ENCODE measurements at places on chromosomes 4 and X.

DNA sequence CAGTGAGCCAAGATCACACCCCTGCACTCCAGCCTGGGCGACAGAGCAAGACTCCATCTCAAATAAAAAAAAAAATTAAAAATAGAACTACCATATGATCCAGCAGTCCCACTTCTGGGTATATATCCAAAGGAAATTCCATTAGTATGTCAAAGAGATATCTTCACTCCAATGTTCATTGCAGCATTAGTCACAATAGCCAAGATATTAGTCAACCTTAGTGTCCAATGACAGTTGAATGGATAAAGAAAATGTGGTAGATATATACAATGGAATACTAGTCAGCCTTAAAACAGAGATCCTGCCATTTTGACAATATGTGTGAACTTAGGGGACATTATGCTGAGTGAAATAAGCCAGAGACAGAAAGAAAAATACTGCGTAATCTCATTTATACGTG, 49.4 kb downstream of the C4orf46 start:
- no peak for DNase-seq

DNA sequence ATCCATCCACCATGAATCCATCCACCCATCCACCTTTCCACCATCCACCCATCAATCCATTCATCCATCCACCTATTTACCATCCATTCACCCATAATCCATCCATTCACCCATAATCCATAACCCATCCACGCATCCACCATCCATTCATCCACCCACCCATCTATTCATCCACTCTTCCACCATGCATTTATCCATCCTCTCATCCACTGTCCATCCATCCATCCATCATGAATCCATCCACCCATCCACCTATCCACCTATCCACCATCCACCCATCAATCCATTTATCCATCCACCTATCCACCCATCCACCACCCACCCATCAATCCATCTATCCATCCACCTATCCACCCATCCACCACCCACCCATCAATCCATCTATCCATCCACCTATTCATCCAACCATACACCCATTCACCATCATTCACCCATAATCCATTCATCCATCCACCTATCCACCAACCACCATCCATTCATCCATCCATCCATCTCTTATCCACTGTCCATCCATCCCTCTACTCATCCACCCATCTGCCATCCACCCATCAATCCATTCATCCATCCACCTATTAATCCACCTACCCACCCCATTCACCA, 179.7 kb upstream of the PSAPL1 start:
- no peak for DNase-seq

DNA sequence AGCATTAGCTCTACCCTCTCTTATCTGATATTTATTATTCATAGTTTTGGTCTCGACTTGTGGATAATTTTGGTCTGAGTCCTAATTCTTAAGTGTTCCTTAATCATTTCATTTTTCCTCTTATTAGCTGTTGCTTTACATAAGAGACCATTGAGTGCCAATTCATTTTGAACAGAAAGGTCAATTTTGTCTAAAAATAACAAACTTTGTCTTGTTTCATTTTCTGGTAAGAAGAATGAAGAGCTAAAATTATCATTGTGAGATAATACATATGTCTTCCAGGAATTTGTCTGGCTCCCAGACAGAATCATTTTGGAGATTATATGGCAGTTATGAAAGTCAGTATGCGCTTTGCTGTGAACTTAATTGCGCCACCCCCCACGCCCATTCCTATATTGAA, 1471.8 kb downstream of the PCDH7 start:
- no peak for DNase-seq

DNA sequence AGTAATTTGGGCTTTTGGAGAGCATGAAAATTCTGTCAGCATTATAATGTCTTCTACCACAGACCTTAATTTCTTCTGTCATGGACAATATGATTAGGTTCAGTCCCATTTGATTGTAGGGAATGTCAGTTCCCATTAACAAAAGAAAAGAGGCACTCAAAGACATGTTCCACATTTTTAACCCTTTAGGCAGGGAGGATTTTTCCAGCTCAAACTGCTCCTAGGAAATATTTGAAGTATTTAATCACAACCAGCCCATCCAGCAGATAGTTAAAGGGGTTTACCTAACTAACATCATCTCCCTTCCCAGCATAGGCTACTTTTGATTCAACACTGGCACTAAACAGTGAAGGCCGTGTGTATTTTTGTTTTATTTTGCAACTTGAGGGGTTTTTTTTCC, 256.0 kb downstream of the DHX15 start:
- DNase-seq = no peak

- DNase-seq = no peak
Observed at GRCh38 chr4:17511509-17511949, 361 bp downstream of the QDPR start.

DNA sequence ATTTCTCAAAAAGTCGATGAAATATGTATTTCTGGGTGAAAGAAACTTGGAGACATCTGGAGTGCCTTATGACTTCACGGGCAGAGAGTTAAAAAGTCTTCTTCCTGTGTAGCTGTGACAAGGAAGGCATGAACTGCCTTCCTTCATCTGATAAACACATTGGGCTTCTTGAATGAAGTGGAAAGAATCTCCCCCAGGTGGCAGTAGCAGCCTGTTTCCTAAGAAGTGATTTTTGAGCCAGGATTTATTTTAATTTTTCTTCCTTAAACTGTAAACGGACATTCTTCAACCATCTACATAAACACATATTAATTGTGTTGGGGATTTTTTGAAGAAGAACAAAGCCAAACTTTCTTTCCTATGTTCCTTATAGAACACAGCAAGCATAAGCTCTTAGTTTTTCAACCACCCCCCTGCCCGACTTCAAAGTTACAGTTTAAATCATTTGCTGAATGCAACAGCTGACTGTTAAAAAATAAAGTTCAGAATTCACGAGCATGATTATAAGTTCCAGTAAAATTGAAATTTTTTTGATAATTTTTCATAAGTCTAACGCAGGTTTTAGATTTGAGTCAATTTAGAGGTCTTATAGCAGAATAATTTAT, 980 bp upstream of the GIMD1 start:
- peak; percentile 84 for DNase-seq

GRCh38 chr4:139817657-139818452, 152.2 kb downstream of the MGST2 start:
- no peak for DNase-seq

GRCh38 chrX:4754878-4755604, 1041.6 kb upstream of the PRKX start:
- no peak for DNase-seq

DNA sequence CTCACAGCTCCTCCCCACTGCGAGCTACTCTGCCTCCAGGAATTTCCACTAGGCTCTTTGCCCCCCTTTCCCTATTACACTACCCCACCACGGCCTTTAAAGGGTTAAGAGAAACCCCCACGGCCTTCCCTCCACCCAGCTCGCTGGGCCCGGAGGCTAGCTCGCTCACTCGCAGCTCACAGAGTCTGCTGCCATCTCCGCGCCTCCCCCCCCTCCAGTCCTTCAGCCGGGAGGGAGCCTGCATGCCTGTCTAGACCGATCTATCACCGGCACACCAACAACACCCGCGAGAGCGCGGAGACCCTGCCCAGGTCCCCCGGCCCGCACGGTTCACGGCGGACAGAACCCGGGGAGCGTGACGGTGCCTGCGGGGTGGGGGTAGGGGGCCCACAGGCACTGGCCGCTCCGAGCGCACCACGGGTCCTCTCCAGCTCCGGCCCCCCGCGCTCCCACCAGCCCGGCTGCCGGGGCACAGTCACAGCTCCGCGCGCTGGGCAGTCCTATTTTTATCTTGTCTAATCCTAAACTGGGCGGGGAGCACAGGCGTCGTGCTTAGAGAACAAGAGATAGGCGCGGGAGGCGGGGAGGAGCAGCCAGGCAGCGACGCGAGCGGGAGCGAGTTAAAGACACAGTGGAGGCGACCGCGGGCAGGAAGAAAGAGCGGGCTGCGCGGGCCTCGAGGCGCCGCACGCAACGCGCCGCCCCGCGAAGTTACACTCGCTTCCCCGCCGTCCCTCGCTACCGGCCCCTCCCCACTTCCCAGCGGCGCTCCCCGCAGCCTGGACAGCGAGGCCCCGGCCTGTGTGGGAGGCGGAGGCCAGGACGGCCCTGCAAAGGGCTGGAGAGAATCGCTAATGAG, 3.5 kb downstream of the BCOR start:
- no peak for DNase-seq

GRCh38 chr4:153034681-153035080, 98.6 kb downstream of the FHDC1 start:
- DNase-seq = no peak

GRCh38 chr4:38610966-38611431, 53.0 kb upstream of the KLF3 start:
- DNase-seq = no peak

GRCh38 chrX:130028196-130028595, 45.8 kb downstream of the BCORL1 start:
- DNase-seq = no peak

- no peak for DNase-seq
Observed at GRCh38 chrX:3290561-3290960, 55.9 kb downstream of the MXRA5 start.

DNA sequence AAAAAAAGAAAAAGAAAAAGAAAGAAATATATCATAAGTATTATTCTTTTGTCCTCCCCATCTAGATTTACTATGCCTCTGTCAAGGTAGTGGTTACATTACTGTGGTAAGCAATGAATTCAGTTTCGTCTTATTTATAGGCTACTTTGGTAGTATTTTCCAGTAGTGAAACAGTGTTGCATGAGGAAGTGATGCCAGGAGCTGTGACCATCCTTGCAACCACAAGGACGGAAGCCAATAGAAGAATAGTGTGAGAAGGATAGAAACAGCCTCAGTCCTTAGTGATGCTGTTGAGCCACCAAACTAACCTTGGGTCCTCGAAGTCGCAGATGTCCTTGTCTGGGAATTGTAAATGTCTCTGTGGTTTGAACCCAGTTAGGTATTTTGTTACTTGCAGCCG, 328.5 kb downstream of the PPP3CA start:
- DNase-seq = no peak

GRCh38 chrX:124737771-124738170, 391.4 kb downstream of the SH2D1A start:
- no peak for DNase-seq

DNA sequence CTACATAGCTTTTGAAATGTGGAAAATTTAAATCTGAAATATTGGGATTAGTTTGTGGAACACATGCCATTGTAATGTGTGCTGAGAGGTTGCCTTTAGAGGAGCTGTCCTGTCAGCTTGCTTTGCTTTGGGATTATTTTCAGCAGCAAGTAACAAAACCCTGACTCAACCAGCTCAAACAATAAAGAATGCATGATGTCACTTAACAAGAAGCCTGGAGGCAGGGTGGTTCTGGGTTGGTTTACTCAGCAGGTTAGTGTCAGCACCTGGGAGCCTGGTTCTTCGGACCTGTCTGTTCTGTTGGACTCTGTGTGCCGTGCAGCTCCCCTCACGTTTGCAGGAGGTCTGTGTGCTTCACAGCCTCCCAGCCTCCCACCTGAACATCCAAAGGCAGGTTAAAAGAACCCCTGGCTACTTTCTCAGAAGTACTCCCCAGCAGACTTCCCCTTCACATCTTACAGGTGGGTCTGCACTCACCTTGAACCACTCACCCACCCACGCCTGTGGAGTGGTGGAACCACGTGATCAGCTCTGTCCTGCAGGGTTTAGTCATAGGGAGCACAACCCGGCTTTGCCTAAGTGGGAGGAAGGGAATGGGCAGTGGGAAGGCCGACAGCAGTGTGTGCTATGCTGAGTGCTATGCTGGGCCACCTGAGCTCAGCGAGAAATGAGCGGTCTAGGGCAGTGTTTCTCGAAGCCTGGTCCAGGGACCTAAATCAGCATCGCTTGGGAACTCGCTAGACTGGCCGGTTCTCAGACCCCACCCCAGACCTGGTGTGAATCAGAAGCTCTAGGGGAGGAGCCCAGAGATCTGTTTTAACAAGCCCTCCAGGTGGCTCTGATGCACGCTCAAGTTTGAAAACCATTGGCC, 20.4 kb downstream of the TMEM131L start:
- DNase-seq = no peak

DNA sequence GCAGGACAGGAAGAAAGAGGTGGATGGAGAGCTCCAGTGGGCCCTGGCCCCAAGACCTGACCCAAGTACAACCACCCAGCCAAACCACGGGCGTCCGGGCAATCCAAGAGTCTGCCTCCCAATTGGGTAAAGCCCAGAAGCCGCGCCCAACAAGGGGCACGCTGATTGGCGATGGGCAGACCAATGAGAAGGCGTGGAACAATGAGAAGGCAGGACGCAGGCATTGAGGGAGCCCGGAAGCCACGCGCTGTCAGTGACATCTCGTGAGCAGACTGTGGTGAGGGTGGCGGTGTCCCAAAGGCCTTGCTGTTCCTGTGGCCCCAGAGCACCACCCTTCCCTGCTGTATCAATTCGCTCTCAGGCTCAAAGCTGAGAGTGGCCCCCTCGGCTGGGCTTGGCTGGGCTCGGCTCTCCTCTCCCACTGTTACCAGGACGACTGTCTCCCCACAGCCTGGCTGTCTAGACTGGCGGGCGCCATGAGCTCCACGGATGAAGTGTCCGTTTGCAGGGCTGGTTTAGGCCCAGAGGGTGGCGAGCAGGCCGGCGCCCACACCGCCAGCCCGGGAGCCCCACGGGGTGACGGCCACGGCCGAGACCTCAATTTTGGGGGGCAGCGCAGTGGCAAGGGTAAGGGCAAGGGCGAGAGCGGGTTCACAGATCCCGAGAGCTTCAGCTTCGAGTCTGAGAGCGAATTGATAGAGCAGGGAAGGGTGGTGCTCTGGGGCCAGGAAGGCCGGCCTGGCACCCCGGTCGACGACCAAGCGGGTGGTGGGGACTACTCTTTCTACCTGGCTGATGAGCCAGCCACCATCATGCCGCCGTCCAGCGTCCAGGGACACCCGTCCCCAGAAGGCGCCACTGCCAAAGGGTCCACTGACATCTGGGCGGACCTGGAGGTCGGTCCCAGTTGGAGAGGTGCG, at the start of gene LOC101059915:
TSS of gene LOC101059915 (plus strand) at position 219 of the 920 bp plus-strand sequence.
- no peak for DNase-seq

DNA sequence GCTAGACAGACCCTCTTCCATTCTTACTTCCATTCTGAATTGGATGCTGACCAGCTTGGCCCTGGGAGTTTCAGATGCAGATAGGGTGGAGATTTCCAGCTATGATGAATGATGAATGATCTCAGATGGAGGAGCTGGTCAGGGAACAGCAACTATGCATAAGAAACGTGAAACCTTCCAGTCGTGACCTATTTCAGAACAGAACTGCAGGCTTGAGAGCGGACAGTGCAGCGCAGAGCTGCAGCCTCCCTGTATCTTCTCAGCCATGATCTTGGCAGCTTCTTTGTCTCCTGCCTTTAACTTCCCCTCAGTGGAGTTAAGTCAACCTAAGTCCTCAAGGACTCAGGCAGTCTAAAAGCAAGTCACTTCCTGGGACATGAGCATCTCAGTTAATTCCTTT, 43.3 kb upstream of the HAND2 start:
- DNase-seq = no peak

Measured in SK-N-MC (cell line).